ENCODE measurements at places on chromosomes 6 and 20. TPM values are rescaled to one million over a fixed set of nuclear protein-coding genes. Genes with fewer than 3 reads are reported as not detected.
A peak's percentile ranks its signal among the peaks of the same experiment; 100 is the strongest.

FAXC gene
- total RNA-seq, result 0.42 TPM

OVOL2 gene
- not detected for total RNA-seq

EYA4 gene
- 8.5 TPM for total RNA-seq

OOEP gene
- total RNA-seq, result not detected

SRSF6 gene
- 58.8 TPM for total RNA-seq

SEL1L2 gene
- total RNA-seq, result 0.91 TPM

DDO gene
- 7.9 TPM for total RNA-seq

DNA sequence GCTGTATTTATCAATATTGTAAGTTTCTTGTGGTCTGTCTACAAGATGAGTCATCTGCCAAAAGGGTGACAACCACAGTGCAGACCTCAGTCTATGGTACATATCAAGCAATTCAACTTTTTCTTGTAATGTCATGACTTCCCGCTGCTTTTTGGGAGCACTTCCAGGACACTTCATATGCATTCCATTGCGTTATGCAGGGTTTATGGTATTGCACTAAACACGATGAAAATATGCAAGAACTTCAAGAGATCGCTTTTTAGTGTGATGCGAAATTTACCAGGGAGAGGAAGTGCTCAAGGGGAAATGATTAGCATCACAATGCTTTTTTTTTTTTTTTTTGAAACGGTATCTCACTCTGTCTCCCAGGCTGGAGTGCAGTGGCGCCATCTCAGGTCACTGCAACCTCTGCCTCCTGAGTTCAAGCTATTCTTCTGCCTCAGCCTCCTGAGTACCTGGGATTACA is 166.5 kb downstream of the TFAP2A start:
- DNase-seq, result no peak

DNA sequence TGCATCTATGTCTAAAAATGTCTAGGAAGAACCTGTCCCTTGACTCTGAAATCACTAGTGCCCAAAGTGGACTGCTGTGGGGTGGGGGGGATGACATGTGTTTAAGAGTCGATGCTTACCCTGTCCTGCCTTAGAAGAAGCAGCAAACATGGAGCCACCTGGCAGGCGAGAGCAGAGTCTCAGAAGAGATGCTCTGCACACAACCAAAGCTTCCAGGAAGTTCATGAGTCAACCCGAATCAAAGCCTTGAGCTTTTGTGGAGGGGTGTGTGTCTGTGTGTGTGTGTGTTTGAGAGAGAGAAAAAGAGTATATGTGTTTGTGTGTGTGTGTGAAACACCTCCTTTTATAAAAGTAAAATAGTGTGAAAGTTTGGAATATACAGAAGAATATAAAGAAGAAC is 269.9 kb downstream of the ALDH8A1 start:
- no peak for DNase-seq

DNA sequence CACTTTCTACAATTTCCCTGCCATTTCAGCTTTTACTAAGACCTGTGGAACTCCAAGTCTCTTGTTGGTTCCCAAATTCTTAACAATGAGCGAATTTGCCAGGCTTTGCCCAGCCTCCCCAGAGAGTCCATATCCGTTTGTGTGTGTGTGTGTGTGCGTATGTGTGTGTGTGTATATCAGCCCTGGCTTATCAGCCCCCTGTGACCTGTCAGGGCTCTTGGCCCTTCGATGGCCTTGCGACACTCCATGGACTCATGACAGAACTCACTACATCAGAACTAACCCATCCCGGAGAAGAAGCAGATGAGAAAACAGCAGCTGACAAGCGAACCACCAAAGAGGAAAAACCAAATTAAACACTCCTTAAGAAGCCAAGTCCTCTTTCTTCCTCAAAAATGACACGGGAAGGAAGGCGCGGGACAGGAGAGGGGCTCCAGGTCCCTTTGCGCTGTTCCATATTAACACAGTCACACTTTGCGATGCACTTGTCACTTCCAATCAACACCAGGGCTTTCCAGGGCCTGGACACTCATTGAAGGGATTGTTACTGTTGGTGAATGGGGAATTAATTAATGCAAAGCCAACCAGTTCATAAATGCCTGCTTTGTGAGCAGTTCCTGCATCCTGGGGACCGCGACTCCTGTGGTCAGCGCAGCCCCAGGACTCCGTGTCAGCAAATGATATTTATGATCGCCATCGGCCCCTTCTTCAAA is 524.0 kb downstream of the CD83 start:
- DNase-seq, result no peak

DNA sequence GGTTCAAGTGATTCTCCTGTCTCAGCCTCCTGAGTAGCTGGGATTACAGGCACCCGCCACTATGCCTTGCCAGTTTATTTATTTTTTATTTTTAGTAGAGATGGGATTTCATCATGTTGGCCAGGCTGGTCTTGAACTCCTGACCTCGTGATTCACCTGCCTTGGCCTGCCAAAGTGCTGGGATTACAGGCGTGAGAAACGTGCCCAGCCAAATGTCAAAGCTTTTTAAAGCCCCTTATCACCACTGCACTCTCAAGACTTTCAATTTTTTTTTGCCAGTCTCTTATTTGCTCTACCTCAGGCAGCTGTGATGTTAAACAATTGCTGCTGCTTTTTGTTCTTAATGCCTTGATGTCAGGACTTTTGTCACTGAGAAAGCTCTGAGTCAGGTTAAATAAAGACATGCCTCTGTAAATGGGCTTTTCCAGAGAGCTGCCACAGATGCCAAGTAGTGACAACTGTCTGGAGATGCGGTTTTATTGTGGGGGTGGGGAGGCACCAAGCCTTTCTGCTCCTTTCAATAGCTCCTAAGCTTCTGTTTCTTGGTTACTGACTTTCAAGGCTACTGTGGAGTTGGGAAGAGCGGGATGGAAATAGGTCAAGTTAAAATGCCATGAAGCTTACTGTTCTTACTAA is 29.2 kb downstream of the RSPH3 start:
- DNase-seq, result no peak

GRCh38 chr6:157034436-157035230 is 257.5 kb downstream of the ARID1B start:
- no peak for DNase-seq

- peak; percentile 65 for DNase-seq
These were observed 28.5 kb downstream of the SMOC2 start for GRCh38 chr6:168469521-168469920.

DNA sequence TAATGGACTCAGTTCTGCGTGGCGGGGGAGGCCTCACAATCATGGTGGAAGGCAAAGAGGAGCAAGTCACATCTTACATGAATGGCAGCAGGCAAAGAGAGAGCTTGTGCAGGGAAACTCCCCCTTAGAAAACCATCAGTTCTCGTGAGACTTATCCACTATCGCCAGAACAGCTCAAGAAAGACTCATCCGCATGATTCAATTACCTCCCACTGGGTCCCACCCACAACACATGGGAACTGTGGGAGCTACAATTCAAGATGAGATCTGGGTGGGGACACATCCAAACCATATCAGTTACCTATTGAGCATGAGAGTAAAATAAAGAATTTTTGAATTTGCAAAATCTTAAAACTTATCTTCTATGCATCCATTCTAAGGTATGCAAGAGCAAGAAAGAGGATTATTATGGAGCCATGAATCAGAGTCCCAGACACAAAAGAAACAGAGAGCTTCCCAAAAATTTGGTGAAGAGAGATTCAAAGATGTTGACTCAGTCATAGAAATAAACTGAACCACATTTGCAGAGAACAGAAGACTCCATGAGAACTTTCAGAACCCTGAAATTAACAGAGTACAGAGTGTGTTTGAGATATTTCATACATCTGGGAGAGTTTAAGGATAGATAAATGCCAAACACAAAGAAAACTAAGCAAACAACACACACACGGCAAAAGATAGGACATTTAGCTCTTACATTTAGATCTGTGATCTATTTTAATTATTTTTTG is 17.1 kb upstream of the MOXD1 start:
- no peak for DNase-seq

GRCh38 chr20:7196481-7196880 is 429.0 kb downstream of the BMP2 start:
- no peak for DNase-seq

- DNase-seq, result no peak
These were observed 1.7 kb downstream of the NECAB3 start for GRCh38 chr20:33672426-33673113.

GRCh38 chr20:60142587-60142986 is 184.4 kb downstream of the CDH26 start:
- DNase-seq, result no peak

DNA sequence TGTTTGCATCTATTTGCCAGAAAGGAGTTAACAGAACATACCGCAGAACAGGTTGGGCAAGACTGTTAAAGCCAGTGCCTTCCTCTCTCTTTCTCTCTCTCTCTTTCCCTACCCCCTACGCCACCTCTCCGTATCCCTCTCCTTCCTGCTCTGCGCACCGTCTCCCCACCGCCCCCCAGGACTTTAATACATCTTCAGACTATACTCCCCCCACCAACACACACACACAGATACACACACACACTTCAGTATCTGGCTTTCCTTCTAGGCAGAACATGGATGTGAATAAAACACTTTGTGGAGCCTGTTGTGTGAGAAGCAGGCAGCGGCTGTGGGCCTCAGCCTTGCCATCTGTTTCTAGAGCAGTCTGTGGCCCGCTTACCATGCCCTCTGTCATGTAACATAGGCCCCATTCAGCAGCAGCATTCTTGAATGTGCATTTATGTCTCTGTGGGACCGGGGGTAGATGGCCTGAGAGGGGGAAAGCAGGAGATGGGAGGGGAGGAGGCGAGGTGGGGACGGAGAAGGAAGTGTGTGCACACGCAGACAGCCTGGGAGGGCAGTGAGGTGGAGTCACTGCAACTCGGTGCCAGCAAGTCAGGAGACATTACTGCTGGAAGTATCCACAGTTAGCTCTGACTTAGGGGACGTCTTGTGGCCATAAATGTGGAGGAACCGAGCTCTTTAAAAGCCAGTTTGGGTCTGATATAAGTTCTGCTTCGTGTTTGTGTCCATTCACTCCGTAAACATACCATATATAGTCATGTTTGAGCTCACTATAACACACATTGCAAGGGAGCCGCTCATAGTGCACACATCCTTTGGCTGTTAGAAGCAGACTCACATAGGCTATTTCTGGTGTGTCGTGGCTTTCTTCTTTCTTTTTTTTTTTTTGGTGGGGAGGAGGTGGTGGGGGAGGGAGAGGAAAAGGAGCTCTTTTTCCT is 38.4 kb downstream of the RREB1 start:
- peak; percentile 40 for DNase-seq

DNA sequence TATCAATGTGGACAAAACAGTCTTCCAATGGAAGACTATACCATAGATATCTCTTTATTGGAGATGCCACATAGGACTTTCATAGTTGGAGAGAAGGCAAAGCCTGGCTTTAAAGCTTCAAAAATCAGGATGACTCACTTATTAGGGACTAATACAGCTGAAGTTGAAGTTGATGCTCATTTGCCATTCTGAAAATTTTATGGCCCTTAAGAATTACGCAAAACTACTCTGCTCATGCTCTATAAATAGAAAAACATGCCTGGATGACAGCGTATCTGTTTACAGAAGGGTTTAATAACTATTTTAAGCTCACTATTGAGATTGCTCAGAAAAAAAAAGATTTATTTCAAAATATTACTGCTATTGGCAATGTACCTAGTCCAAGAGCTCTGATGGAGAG is 155.5 kb upstream of the DST start:
- DNase-seq, result no peak

DNA sequence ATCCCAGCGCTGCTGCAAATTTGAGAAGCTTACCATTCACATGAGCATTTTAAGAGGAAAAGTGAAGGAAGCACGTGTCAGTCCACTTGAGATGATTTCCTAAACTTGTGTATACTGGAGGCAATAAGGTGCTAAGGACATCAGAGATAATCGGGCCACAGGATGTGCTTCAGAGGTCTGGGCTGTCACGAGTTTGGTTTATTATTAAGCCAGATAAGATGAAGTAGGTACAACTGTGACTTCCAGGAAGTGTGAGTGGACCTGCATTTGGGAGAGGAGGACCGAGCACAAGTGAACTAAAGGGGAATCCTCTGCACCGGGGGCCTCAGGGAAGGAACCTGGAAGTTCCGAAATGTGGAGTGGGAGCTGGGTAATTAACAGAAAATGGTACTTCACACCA is 1.4 kb downstream of the SAMD5 start:
- DNase-seq, result no peak

DNA sequence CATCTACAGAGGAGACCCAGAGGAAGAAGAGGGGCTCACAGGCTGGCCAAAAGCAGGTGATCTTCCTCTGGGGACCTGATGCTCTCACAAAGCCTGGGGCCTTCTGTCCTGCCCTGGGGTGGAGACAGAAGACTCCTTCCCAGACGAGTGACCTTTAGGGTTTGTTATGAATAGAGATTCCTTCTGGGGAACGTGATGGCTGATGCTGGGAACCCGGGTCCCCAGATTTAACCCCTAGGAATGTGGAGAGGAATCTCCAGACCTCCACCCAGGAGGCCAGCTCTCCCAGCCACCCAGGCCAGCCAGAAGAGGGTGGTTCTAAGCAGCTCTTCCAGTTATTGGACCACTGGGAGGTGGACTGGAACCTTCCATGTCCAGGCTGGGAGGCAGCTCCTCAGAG is 16.8 kb upstream of the CCN5 start:
- DNase-seq, result no peak

Measured in left cardiac atrium (tissue), 4 donors.